ENCODE measurements at places on chromosomes 7 and 10.
A peak's percentile ranks its signal among the peaks of the same experiment; 100 is the strongest.

DNA sequence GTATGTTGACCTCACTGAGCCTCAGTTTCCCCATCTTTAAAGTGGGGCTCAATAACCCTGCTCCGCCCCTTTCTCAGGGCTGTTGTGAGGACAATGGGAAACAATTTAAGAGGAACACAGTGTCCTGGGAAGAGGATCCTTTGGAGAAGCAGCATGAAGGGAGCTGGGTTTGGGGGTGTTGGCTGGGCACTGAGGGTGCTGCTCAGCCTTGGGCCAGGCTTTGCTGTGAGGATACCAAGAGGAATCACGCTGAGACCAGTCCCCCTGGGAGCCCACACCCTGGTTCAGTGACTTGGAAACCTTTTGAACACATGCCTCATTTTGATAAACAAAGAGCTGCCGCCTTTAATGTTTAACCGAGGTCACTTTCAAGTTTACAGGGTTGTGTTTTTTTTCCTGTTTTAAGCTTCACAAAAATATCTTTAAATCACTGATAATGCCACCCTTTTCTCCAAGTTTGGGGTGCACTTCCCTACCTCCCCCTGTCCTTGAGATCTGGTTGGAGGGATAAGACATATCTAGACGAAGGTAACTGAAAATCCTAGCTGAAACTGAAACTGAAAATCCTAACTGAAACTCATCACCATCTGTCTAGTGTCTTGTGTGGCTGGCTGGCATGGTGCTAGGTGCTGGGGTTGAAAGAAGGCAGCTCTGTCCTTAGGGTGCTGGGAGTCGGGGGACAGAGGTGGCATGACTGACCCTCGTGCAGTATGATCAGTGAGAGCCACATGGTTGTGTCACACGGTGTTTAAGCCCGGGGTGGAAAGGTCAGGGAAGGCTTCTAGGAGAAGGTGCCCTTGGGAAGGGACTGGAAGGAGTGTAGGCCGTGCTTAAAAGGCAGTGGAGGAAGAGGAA lies 27.7 kb downstream of the ZNF775 start:
- peak; percentile 24 for DNase-seq
- peak overlapping the region; percentile 96 for H3K27ac ChIP-seq
- peak overlapping the region; percentile 73 for H3K4me3 ChIP-seq
- no peaks in the 10 kb centered on the region for H3K27me3 ChIP-seq

DNA sequence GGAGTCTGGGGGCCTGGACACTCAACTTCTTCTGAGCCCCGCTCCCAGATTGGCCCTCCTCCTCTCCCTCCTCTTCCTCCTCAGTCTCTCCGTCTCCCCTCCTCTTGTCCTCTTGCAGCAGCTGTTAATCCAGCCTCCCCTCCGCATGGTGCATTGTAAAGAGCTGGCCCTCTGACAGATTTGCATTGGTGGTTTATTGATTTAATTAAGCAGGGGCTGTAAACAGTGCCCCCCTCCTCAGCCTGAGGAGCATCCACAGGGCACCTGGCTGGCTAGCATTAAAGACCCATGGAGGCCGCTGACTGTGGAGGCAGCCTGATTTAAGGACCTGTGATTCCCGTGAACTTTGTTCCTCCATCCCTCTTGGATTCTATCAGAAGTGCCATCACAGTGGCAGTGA lies 28.9 kb upstream of the PCBD1 start:
- H3K27ac ChIP-seq: no peak overlapping the region
- no peak for DNase-seq
- no peaks in the 10 kb centered on the region for H3K4me1 ChIP-seq
- no peaks in the 10 kb centered on the region for H3K36me3 ChIP-seq
- H3K4me3 ChIP-seq: no peak overlapping the region
- no peaks in the 10 kb centered on the region for H3K27me3 ChIP-seq

DNA sequence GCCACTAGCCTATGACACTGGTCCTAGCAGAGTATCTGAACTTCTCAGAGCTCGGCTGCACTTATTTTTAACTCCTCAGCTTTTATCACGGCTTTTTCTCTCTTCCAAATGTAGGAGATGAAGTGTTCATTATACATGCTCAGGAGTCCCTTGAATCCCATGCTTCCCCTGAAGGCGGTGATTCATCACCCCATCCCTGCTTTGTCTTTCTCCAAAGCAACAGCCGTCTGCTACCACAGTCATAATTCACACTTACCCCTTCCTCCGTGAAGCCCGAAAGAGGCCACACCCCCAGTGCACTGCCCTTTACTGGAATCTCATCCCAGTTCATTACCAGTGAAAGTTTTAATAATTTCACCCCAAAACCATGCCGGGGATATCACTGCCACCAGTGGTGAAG lies 301.5 kb upstream of the SHH start:
- no peaks in the 10 kb centered on the region for H3K36me3 ChIP-seq
- no peak overlapping the region for H3K27ac ChIP-seq
- H3K27me3 ChIP-seq: peaks cover 10% of the 10 kb centered on the region

- DNase-seq: no peak
- no peak overlapping the region for H3K27ac ChIP-seq
- no peaks in the 10 kb centered on the region for H3K4me1 ChIP-seq
Measured at GRCh38 chr10:7192831-7193361, 217.9 kb downstream of the SFMBT2 start.

GRCh38 chr10:124198125-124198501 lies 104.7 kb upstream of the CHST15 start:
- H3K4me3 ChIP-seq: no peak overlapping the region
- H3K27me3 ChIP-seq: no peaks in the 10 kb centered on the region
- DNase-seq: no peak
- H3K36me3 ChIP-seq: no peaks in the 10 kb centered on the region

GRCh38 chr7:158469396-158470051 lies 118.1 kb downstream of the PTPRN2 start:
- no peaks in the 10 kb centered on the region for H3K36me3 ChIP-seq
- no peak for DNase-seq
- H3K27me3 ChIP-seq: peaks cover 16% of the 10 kb centered on the region
- H3K4me1 ChIP-seq: no peaks in the 10 kb centered on the region

- H3K4me3 ChIP-seq: peak overlapping the region; percentile 84
- peaks cover 28% of the 10 kb centered on the region for H3K4me1 ChIP-seq
- DNase-seq: peak; percentile 29
- no peaks in the 10 kb centered on the region for H3K27me3 ChIP-seq
- H3K36me3 ChIP-seq: no peaks in the 10 kb centered on the region
Measured at GRCh38 chr7:79452495-79453265, 787 bp downstream of the MAGI2 start.

DNA sequence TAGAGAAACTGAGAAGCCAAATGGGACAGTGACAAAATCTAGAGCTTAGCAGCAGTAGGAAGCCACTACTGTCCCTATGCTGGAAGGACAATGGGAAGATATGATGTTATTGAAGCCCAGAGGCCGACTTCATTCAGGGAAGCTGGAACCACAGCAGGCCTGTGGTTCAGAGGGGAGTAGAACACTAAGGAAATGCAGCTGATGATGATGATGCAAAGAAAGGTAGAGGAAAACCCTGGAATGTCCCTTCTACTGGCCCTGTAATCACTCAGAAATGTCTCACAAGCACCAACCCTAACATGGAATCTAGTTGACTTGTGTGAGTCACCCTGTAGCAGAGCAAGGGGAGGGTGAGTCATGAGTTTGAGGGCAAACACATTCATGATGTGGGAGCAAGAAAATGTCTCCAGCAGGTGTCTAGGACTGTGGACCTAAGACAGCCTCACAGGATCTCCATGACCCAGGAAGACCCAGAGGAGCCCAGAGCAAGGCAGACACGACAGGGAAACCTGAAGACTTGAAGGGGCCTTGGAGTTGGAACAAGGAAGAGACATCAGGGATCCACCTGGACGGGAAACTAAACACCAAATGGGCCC lies 37.0 kb upstream of the LRRC17 start:
- no peak overlapping the region for H3K4me3 ChIP-seq
- no peaks in the 10 kb centered on the region for H3K27me3 ChIP-seq
- no peaks in the 10 kb centered on the region for H3K36me3 ChIP-seq
- no peak overlapping the region for H3K27ac ChIP-seq
- no peaks in the 10 kb centered on the region for H3K4me1 ChIP-seq

DNA sequence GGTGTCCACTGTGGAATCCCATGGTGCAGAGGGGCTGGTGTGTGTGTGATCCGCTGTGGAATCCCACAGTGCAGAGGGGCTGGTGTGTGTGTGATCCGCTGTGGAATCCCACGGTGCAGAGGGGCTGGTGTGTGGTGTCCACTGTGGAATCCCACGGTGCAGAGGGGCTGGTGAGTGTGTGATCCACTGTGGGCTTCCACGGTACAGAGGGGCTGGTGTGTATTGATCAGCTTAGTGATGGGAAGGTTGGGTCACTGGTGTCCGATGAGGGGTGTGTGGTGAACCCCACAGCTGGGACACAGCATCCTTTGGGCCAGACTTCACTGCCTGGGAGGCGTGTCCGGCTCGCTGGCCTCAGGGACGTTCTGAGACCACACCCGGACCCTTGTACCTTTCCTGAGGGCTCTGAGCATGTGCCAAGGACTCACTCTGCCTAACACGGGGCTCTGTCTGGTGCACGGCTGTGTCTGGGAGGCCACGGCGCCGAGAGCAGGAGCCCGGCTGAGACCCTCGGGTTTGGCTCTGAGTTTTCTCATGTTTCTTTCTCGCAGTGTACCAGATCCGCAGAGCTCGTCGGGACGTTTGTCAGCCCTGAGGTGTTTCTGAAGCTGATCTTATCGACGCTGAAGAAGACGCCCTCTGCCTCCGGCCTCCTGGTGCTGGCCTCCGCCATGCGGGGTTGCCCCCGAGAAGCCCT lies 29.3 kb upstream of the PRKAR1B start:
- peak; percentile 28 for DNase-seq
- no peak overlapping the region for H3K27ac ChIP-seq
- peaks cover 14% of the 10 kb centered on the region for H3K36me3 ChIP-seq

DNA sequence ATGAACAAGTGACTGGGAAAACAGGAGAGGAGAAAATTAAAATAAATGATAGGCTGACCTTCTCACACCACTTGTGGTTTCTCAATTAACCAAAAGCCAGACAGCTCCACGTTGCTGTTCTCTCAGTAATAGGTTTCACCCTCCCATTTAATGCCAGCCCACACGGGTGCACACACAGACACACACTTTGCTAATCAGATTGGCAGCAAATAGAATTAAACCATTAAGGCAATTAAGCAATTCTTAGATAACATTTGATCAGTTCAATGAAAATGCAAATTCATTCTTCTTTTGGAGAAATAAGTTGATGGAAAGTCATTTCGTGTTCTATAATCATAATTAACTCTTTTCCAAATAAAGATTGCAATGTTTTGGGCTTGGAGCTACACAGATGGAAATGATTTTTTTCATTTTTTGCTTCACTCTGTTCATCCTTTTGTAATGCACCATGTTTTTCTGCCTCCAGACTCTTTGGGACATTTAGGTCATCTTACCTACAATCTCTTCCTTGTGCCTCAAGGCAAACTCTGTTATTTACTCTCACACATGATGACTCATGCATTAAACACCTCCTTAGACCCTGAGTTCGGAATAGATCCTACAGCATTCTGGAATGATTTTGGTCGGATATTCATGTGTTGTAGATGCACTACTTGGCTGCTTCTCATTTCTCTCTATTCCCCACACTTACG lies 700.7 kb downstream of the AUTS2 start:
- no peaks in the 10 kb centered on the region for H3K4me1 ChIP-seq
- H3K4me3 ChIP-seq: no peak overlapping the region
- H3K27ac ChIP-seq: no peak overlapping the region

DNA sequence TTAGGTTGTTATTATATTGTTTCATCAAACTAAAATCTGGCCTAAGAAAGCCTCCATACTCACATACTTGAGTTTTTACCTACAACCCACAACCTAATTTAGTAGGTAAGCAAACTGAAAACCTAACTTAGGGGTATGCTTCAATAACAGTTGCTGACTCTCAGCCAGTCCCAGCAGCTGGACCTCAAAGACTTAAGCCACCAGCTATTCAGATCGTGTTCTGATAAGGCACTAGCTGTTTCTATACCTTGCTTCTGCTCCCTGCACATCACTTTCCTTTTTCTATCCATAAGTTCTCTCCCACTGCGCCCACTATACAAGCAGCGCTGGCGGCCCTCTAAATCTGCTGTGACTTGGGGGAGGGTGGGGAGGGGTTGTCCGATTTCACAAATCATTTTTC lies 42.3 kb downstream of the SUGCT start:
- no peak overlapping the region for H3K27ac ChIP-seq
- no peaks in the 10 kb centered on the region for H3K27me3 ChIP-seq
- no peak for DNase-seq

GRCh38 chr10:13120786-13121499 lies 21.0 kb downstream of the OPTN start:
- no peak overlapping the region for H3K27ac ChIP-seq
- H3K27me3 ChIP-seq: no peaks in the 10 kb centered on the region
- peaks cover 96% of the 10 kb centered on the region for H3K36me3 ChIP-seq
- no peak for DNase-seq
- no peak overlapping the region for H3K4me3 ChIP-seq
- H3K4me1 ChIP-seq: peaks cover 33% of the 10 kb centered on the region

DNA sequence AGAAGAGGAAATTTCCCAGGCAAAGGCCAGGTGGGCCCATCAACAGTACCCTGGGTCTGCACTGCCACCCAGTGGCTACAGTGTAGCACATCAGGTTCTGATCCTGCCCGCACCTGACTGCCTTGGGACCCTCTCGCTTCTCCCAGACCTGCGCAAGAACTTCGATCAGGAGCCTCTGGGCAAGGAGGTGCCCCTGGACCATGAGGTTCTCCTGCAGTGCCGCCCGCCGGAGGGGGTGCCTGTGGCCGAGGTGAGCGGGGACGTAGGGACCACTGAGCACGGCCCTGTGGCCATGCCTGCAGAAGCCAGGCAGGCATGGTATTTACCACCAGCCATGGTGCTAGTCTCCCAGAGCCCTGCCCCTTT lies 33.9 kb upstream of the SLC29A3 start:
- no peak overlapping the region for H3K4me3 ChIP-seq
- peak; percentile 45 for DNase-seq
- H3K36me3 ChIP-seq: peaks cover 39% of the 10 kb centered on the region

- DNase-seq: no peak
- no peak overlapping the region for H3K4me3 ChIP-seq
- H3K27ac ChIP-seq: no peak overlapping the region
- H3K27me3 ChIP-seq: no peaks in the 10 kb centered on the region
Measured at GRCh38 chr7:33761449-33762080, 143.8 kb upstream of the BMPER start.

DNA sequence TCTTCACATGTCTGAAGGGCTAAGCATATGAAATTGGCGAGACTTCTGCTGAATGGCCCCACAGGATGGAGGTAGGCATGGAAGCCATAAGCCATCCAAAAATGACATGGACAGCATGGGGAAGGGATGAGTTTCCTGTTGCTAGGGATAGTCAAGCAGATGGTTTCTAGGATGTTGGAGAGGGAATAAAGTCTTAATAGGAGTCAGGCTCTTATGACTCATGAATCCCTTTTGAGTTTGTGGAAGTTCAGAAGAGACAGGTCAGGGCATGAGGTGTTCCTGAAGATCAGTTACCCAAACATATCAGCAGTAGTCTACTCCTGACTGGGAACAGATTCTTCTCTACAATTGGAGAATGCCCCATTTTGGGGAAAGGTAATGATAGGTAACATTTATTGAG lies 243.9 kb downstream of the REEP3 start:
- no peak for DNase-seq
- H3K27me3 ChIP-seq: no peaks in the 10 kb centered on the region
- no peaks in the 10 kb centered on the region for H3K36me3 ChIP-seq
- peaks cover 15% of the 10 kb centered on the region for H3K4me1 ChIP-seq
- no peak overlapping the region for H3K27ac ChIP-seq
